ENCODE measurements at places on chromosomes 11 and 22. TPM values are rescaled to one million over a fixed set of nuclear protein-coding genes. Genes with fewer than 3 reads are reported as not detected.

DNA sequence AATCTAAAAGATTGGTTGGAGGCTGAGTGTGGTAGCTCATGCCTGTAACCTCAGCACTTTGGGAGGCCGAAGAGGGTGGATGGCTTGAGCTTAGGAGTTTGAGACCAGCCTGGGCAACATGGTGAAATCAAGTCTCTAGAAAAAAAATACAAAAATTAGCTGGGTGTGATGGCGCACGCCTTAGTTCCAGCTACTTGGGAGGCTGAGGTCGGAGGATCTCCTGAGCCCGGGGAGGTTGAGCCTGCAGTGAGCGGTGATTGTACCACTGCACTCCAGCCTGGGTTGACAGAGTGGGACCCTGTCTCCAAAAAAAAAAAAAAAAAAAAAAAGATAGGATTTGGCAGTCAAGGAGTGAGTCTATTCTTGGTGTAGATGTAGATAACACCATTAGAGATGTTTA is 10.6 kb downstream of the FOLR1 start:
- H3K27me3 ChIP-seq, result no peaks in the 10 kb centered on the region
- no peak for DNase-seq
- H3K36me3 ChIP-seq, result no peaks in the 10 kb centered on the region
- no peaks in the 10 kb centered on the region for H3K4me1 ChIP-seq
- no peak overlapping the region for H3K4me3 ChIP-seq
- H3K27ac ChIP-seq, result no peak overlapping the region

Gene LMO2
- total RNA-seq, result 2.5 TPM

DNA sequence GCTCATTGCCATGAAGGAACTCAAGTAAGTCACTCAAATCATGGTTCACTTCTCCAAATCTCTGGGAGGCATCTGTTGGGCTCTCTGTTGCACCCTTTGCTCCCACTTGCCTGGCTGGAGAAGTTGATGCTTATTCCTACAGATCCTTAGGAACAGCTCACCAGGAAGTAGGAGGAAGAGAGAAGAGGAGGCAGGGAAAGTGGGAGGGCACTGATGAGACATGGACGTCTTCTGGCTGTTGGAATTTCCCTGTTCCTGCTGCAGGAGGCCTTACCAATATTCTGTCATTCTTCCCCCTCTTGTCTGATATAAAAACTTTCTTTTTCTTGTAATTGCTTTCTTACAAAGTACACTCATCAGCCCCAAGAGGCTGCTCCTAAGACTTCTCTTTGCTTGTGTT is 13.6 kb downstream of the POLR2F start:
- no peaks in the 10 kb centered on the region for H3K36me3 ChIP-seq
- no peak for DNase-seq
- H3K4me3 ChIP-seq, result no peak overlapping the region
- H3K27ac ChIP-seq, result no peak overlapping the region
- H3K27me3 ChIP-seq, result no peaks in the 10 kb centered on the region

Gene SLC37A2
- 2.8 TPM for total RNA-seq

DNA sequence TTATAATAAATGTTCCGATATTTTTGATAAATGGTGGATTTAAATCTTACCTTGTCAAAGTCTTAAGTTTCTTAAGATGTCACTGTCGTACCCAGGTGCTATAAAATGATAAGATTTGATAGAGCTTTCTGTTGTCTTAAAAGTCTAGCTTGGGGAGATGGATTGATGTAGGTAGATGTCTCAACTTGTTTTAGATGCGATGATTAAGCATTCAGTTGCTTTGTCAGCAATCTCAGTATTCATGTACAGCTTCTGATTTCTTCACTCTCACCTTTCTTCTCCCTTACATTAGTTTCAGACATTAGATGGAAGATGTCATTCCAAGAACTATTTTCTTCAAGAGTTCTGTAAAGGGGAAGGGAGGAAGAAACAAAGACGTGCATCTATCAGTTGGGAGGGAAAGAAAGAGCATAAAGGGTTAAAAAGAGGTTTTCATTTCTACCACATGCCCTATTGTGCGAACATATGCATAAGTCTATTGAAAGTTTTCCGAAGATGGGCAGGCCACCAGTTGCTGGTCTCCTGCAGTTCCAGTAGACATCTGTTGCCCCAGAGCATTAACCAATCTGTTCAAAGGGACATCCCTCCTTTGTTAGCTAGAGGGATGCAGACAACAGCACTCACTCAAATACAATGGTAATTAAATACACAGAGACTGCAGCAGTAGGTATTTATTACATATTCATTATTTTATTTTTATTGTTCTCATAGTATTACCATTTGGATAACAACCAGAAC is 38.4 kb downstream of the ZC3H12C start:
- no peak for DNase-seq
- H3K36me3 ChIP-seq, result no peaks in the 10 kb centered on the region
- no peak overlapping the region for H3K4me3 ChIP-seq
- peaks cover 13% of the 10 kb centered on the region for H3K4me1 ChIP-seq

Gene DKK3
- total RNA-seq, result 71.3 TPM

DNA sequence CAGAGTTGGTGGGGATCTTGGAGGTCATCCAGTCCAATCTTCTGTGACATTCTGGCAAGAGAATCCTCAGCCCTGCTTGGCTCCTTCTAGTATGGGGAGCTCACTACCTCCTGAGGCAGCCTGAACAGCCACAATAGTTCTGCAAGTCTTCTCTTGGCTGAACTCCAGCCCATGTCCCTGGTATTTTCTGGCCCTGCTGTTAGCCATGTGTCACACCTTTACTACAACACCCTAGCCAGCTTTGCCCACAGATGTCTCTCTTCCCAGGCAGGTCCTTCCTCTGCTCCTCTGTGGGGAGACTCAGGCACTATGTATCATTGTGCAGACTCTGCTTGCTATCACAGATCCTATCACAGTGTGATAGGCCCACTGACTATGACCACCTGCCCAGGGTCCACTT is 297.7 kb downstream of the CTTN start:
- no peak overlapping the region for H3K27ac ChIP-seq
- DNase-seq, result no peak

DNA sequence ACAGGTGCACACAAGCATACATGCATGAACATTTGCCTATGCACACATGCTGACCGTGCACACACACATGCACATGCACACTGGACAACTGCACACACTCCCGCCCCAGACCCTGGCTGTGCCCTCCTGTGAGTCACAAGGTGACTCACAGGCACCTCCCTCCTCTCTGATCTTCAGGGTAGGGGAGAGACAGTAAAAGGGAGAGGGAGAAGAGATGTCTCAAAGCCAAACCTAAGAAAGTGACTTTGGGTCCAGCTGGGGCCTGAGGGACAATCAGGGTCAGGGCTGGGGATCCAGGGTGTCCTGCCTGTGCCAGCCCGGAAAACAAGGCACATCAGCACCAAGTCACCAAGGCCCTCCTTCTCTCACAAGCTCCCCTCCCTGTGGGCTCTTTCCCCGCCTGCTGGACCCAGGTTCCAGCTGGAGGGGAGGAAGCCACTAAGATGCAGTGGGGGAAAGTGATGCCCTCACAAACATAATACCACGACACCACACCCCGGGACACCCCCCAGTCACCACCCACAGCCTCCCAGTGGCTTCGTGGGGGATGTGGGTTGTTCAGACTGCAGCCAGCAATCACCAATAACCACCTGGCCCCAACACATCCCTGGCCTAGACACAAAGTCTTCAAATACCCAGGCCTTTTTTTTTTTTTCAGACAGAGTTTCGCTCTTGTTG is 39.3 kb downstream of the PDGFB start:
- no peaks in the 10 kb centered on the region for H3K27me3 ChIP-seq
- DNase-seq, result peak; percentile 65
- H3K36me3 ChIP-seq, result no peaks in the 10 kb centered on the region
- H3K27ac ChIP-seq, result no peak overlapping the region
- no peak overlapping the region for H3K4me3 ChIP-seq

Gene FOLR2
- 0.48 TPM for total RNA-seq

- DNase-seq, result no peak
- no peaks in the 10 kb centered on the region for H3K36me3 ChIP-seq
- no peak overlapping the region for H3K4me3 ChIP-seq
- peaks cover 22% of the 10 kb centered on the region for H3K4me1 ChIP-seq
These were observed 8.2 kb upstream of the PRR5 start for GRCh38 chr22:44693756-44694155.

GRCh38 chr11:1466784-1467183 is 19.8 kb downstream of the MOB2 start:
- H3K36me3 ChIP-seq, result no peaks in the 10 kb centered on the region
- H3K27me3 ChIP-seq, result no peaks in the 10 kb centered on the region
- H3K4me1 ChIP-seq, result no peaks in the 10 kb centered on the region
- no peak overlapping the region for H3K4me3 ChIP-seq
- no peak overlapping the region for H3K27ac ChIP-seq

- no peaks in the 10 kb centered on the region for H3K27me3 ChIP-seq
- H3K4me1 ChIP-seq, result no peaks in the 10 kb centered on the region
- H3K27ac ChIP-seq, result no peak overlapping the region
- no peak overlapping the region for H3K4me3 ChIP-seq
- H3K36me3 ChIP-seq, result no peaks in the 10 kb centered on the region
These were observed 100.8 kb downstream of the TRAF6 start for GRCh38 chr11:36409152-36409816.

DNA sequence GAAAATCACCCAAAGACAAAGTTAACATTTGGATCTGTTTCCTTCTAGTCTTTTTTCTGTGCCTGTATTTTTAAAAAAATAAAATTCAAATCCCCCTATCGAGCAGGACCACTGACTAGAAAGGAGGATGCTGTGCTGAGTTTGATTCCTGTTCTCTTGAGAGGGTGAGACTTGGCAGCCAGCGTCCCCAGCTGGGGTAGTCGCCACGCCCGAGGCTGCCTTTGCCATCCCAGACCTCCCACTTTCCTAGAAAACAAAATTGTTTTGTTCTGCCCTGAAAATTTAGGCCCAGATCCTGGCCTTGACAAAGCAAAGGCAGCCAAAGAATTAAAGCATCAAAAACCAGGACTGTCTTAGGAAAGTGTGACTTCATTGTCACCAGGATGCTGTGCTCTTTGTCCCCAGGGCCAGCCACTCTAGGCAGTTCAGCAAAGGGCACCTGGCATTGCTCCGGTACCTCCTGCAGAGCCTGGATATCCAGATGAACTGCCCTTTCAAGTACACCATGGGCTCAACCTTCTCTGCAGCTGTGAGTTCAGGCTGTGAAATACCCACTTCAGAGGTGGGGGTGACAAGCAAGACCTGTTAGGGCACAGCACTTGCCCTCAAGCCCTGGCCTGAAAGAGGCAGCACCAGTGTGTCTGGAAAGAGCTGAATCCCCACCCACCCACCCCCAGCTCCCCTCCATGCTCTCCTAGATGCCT is 44.6 kb downstream of the KCNQ1OT1 start:
- H3K4me1 ChIP-seq, result no peaks in the 10 kb centered on the region
- no peak overlapping the region for H3K4me3 ChIP-seq
- H3K36me3 ChIP-seq, result no peaks in the 10 kb centered on the region
- DNase-seq, result no peak

DNA sequence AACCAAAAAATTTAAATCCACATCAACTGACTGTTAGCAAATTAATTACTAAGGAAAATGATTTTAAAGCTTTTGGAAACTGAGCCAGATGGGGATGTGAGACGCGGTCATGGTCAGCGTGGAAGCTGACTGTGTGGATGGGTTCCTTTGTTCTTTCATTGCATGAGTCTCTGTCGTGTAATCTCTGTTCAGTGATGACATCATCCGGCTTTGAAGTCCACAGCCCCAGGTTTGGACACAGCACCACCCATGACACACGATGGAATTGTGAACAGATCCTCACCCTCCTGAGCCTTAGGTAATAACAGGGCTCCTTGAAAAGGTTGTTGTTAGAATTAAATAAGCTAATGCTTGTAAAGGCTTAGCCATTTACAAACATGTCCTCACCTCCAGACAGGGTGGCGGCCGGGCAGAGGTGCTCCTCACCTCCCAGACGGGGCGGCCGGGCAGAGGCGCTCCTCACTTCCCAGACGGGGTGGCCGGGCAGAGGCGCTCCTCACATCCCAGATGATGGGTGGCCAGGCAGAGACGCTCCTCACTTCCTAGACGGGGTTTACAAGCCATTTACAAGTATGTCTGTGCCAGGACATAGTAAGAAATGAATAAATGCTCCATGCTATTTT is 677.3 kb downstream of the TBC1D22A start:
- H3K36me3 ChIP-seq, result no peaks in the 10 kb centered on the region
- DNase-seq, result no peak
- no peak overlapping the region for H3K27ac ChIP-seq
- no peaks in the 10 kb centered on the region for H3K27me3 ChIP-seq
- H3K4me1 ChIP-seq, result no peaks in the 10 kb centered on the region

Gene TRIM49
- total RNA-seq, result not detected

GRCh38 chr22:19214078-19214473 is 35.5 kb upstream of the SLC25A1 start:
- no peaks in the 10 kb centered on the region for H3K36me3 ChIP-seq
- no peak overlapping the region for H3K4me3 ChIP-seq
- no peaks in the 10 kb centered on the region for H3K4me1 ChIP-seq
- no peak overlapping the region for H3K27ac ChIP-seq
- no peaks in the 10 kb centered on the region for H3K27me3 ChIP-seq

- no peaks in the 10 kb centered on the region for H3K36me3 ChIP-seq
- no peaks in the 10 kb centered on the region for H3K4me1 ChIP-seq
- no peak overlapping the region for H3K4me3 ChIP-seq
- DNase-seq, result no peak
- no peaks in the 10 kb centered on the region for H3K27me3 ChIP-seq
- H3K27ac ChIP-seq, result no peak overlapping the region
These were observed 33.4 kb downstream of the MN1 start for GRCh38 chr22:27768027-27768653.

DNA sequence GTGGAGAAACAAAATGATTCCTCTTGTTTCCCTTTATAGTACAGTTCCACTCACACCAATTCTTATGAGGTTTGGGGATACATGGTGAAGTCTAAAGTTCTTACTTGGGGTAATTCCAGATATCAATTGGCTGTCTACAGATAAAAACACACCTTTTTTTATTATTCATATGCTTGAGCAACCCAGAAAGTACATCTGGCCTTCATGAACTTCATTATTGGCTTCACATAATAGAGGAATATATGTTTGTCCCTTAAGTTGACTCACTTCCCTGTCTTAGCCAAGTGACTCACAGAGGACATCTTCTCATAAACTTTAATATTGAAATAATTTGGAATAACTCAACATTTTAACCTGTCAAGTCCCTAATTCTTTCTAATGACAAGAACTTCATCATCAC is 36.3 kb upstream of the SOX6 start:
- H3K4me1 ChIP-seq, result peaks cover 4% of the 10 kb centered on the region
- H3K36me3 ChIP-seq, result no peaks in the 10 kb centered on the region
- H3K4me3 ChIP-seq, result no peak overlapping the region
- no peaks in the 10 kb centered on the region for H3K27me3 ChIP-seq
- no peak overlapping the region for H3K27ac ChIP-seq
- DNase-seq, result no peak

Gene GUCY1A2
- total RNA-seq, result 8.4 TPM
